ENCODE measurements at places on chromosomes 13 and 19.
A peak's percentile ranks its signal among the peaks of the same experiment; 100 is the strongest.

DNA sequence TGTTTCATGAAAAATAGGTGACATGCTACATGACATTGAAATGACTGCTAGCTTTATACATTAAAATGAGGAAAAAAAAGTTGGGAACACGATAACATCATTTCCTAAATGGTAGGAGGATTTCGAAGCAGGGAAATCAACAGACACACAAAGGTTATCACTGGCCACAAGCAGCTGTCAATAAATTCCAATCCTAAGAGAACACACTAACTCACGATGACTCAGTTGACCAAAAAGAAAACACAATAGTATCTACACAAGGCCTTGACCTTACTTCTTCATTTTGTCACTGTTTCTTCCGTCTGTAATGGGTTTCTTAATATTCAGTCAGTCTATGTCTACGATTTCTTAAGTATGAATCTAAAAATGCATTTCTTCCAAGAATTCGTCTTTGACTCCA lies 36.5 kb downstream of the STARD13 start:
- H3K27ac ChIP-seq, result no peak overlapping the region
- H3K4me3 ChIP-seq, result no peak overlapping the region
- no peaks in the 10 kb centered on the region for H3K27me3 ChIP-seq
- H3K4me1 ChIP-seq, result peaks cover 13% of the 10 kb centered on the region
- no peaks in the 10 kb centered on the region for H3K36me3 ChIP-seq

DNA sequence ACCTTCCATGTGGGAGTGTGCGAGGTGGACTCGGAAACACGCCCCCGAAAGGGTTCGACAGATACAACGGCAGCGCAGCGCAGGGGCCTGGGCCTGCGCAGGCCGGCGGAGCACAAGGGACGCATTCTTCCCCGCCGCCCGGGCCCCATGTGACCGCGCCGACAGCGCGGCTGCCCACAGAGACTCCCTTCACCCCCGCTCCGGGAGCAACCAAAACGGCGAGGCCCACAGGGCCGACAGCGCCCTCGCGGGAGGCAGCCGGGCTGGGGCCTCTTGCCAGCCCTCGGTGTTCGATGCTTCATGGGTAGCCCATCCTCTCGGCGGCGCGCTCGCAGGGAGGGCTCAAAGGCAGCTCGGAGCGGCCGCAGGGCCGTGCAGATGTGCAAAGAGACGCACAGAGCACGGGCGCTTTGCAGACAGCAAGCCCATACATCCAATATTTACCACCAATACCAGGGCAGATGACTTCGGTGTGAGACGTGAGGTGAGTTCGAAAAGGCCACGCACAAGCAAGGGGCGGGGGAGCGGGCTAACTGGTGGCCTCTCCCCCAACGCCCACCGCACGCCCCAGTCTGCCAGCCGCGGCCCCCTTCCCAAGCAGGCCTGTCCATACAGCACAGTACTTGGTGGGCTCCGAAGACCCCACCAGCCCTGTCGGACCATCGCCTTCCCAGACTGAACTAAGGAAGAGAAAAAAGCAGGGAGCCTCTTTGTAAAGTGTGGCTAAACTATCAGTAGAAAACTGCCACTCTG lies 89.9 kb downstream of the CRYL1 start:
- no peaks in the 10 kb centered on the region for H3K4me1 ChIP-seq
- DNase-seq, result no peak
- no peaks in the 10 kb centered on the region for H3K27me3 ChIP-seq
- no peak overlapping the region for H3K4me3 ChIP-seq
- H3K27ac ChIP-seq, result no peak overlapping the region
- H3K36me3 ChIP-seq, result no peaks in the 10 kb centered on the region

GRCh38 chr19:47691090-47691489 lies 22.1 kb upstream of the EHD2 start:
- H3K27ac ChIP-seq, result no peak overlapping the region
- DNase-seq, result no peak
- no peak overlapping the region for H3K4me3 ChIP-seq
- H3K4me1 ChIP-seq, result no peaks in the 10 kb centered on the region

- no peaks in the 10 kb centered on the region for H3K4me1 ChIP-seq
- peak overlapping the region; percentile 63 for H3K27ac ChIP-seq
- H3K4me3 ChIP-seq, result no peak overlapping the region
- no peak for DNase-seq
- no peaks in the 10 kb centered on the region for H3K36me3 ChIP-seq
These were observed 164.6 kb downstream of the FGF14 start for GRCh38 chr13:102237230-102237629.
